ENCODE measurements at places on chromosomes 11 and 22.

DNA sequence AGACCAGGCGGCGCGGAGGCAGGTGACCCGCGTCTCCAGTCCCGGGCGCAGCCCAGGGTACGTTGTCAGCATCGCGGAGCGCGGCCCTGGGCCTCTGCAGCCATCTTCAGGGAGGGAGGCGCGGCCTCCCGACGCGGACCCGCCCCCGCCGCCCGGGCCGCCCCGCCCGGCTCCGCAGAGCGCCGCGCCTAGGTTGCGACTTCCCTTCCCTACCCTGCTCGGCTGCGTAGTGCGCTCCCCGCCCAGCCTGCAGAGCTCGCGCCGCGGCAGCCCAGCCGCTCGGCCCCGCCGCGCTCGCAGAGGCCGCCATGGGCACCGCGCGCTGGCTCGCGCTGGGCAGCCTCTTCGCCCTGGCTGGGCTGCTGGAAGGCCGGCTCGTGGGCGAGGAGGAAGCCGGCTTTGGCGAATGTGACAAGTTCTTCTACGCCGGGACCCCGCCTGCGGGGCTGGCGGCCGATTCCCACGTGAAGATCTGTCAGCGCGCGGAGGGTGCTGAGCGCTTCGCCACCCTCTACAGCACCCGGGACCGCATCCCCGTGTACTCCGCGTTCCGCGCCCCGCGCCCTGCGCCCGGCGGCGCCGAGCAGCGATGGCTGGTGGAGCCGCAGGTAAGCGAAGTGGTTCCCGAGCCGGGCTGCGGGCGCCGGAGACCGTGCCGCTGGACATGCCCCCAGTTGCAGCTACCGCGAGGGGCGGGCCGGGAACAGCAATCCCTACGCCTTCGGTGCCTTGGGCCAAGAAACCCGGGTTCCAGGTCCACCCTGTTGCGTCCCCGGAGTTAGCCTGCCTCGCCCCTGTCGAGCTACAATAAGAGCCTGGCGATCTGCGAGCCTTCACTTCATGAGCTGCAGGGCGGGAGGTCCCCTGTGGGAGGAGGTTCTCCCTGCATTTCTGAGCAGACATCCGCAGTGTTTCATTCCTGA lies at the start of gene ENDOD1:
Gene ENDOD1 (plus strand): TSS at position 227 of the 923 bp plus-strand sequence. CDS start 82 bp downstream, at position 309.
- DNase-seq: peak; percentile 80

DNA sequence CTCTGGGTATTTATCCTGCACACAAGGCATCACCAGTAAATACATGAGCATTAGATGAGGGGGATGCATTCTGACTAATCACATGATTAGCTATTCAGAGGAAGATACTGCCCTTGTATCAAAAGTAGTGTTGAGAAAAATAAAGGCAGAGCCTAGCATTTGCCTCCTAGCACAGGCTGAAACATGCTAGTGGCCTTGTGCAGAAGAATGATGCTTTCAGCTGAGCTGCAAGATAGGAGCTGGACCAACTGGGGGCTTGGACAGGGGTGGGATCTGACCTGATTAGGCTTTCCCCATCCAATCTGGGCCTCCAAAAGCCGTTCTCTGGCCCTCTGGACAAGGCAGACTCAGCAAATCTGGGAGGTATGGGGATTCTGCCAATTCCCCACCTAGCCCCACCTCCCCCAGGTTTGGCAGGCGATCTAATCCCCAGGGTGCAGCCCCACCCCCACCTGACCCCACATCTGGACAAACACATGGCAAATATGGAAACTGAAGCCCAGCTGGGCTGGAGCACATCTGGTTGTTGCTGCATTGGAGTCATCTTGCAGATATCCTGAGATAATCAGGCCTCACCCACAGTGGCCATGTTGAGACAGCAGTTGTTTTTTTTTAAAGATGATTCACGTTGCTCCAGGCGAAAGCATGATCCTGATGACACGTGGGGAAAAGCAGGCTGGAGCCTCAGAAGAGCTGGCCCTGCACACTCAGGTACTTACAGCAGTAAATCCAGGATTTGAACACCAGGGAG lies 4.4 kb upstream of the MISFA start:
- DNase-seq: no peak

DNA sequence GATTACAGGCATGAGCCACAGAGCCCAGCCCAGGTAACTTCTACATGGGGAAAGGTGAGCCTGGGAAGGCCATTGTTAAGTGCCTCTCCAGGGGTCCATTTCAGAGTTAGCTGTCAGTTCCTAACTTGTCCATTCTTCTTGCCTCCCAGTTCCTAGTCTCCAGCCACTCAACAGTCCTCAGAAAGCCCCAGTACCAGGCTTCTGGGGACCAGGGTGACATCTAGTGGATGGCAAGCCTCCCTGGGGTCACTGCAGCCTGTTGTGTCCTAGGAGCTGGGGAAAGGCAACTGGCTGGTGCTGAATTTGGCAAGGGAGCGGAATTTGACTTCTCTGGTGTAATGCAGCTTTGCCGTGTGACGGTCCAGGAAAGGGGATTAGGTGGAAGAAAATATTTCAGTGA lies 2.1 kb downstream of the LGALS12 start:
- DNase-seq: peak; percentile 20

- DNase-seq: no peak
These were observed 82.1 kb downstream of the EMSY start for GRCh38 chr11:76526878-76527277.

GRCh38 chr11:64726211-64726641 lies 3.2 kb upstream of the NRXN2 start:
- no peak for DNase-seq

DNA sequence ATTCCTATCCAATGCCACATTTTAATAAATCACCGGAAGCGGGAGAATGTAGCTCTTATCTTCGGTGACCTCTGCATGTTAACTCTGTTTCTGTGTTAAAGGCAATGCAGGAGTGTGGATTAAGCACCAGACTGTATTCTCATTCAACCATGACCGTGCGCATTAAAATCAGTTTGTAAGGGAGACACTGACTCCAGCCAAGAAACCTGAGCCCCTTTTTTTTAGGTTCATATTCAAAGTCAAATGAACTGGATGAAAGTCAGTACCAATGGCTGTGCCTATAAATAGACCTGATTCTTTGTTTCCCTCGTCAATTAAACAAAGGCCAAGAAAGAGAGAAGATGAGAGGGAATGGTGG lies 32.2 kb downstream of the C11orf91 start:
- no peak for DNase-seq

GRCh38 chr22:44304354-44304753 lies 8.4 kb downstream of the SHISAL1 start:
- DNase-seq: no peak

- DNase-seq: no peak
These were observed 450.8 kb downstream of the SOX6 start for GRCh38 chr11:15905366-15906104.

GRCh38 chr11:61406991-61407728 lies 14.8 kb downstream of the TMEM216 start:
- DNase-seq: no peak

DNA sequence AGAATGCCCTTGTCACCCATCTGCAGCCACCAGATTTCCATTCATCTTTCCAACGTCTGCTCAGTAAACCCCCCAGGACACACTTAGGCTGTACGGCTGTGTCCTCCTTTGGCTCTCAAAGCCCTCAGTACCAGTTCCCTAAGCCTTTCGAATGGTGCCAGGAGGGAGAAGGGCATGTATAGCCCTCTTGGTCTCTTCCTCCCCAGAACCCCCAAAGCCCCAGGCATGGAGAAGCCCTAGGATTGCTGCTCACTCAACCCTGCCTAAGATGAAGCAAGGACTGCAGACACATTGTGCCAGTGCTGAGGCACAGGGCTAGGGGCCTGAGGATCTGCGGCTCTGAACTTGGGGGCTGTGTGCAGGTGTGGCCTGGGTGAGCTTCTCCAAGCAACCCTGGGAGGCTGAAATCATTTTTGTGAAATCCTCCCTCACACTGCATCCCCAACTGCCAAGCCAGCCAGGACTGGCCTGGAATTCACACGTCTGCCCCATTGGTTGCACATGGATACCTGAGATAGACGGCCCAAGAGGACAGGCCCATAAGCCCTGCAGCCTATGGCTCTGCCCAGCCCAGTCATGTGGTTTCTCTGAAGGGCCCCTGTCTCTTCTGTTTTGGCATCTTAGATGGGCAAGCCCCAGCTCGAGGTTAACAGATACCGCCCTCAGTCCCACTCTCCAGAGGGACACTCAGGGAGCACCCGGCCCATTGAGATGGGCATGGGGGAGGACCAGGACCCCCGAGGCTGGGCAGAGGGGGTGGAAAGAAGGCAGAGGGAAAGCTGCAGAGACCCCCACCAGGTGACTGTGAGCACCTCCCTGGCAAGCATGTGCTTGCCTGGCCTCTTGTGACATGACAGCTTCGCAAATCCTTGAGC lies 34.0 kb downstream of the KCNQ1OT1 start:
- DNase-seq: no peak

DNA sequence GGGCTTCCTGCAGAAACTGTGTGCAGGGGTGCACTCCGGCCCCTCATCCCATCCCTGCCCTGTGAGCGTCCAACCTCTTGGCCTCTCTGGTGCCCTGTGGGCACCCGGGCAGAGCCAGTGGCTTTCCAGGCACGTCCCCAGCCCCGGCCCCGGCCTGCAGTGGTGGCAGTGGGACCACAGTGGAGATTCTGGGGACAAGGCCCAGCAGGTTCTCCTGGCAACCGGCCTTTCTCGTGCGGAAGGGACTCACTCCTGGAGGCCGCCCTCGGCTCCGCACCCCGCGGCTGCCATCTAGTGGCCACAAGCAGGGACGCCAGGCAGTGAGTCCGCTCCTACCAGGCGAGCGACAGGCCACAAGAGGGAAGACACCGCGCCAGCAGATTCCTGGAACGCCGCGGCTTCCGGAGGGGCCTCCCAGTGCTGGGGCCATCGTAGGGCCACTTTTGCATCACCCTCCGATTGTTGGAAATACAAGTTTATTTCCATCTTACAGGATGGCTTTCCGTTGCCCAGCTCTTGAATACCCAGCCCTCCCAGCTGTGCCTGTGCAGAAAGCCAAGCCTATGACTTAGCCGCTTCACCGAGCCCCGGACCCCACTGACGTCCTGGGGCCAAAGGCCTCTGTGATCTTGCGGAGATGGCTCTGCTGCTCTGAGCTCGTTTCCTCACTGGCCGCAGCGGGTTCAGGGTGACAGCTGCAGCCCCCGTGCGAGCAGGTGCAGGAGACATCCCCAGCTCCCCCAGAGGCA lies 357.3 kb downstream of the CTTN start:
- peak; percentile 22 for DNase-seq

DNA sequence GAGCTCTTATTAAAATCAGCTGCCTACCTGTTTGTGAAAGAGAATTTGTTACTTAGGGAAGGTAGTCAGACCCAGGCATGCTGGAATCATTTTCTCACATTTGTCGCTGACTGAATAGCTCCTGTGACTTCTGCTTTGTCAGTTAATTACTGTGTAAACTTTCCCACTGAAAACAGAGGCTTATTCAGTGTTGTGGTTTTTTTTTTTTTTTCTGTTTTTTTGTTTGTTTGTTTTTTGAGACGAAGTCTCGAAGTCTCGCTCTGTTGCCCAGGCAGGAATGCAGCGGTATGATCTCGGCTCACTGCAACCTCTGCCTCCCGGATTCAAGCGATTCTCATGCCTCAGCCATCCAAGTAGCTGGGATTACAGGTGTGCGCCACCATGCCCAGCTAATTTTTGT lies 5.6 kb upstream of the LDLRAD3 start:
- DNase-seq: no peak

GRCh38 chr11:132202621-132203020 lies 832.2 kb downstream of the NTM start:
- no peak for DNase-seq

GRCh38 chr11:57205041-57205641 lies 23.4 kb downstream of the LRRC55 start:
- no peak for DNase-seq

GRCh38 chr11:124108156-124108555 lies 7.1 kb upstream of the VWA5A start:
- peak; percentile 27 for DNase-seq

GRCh38 chr11:134670247-134670782 lies 258.3 kb upstream of the B3GAT1 start:
- no peak for DNase-seq

GRCh38 chr11:64068705-64069400 lies 33.1 kb downstream of the FLRT1 start:
- no peak for DNase-seq

- no peak for DNase-seq
These were observed 82.6 kb downstream of the CYP2R1 start for GRCh38 chr11:14809466-14809865.

Measured in ACHN (cell line).